Esophagus squamous epithelium (tissue), 5 donors: ENCODE measurements at places on chromosomes 5 and 9.

DNA sequence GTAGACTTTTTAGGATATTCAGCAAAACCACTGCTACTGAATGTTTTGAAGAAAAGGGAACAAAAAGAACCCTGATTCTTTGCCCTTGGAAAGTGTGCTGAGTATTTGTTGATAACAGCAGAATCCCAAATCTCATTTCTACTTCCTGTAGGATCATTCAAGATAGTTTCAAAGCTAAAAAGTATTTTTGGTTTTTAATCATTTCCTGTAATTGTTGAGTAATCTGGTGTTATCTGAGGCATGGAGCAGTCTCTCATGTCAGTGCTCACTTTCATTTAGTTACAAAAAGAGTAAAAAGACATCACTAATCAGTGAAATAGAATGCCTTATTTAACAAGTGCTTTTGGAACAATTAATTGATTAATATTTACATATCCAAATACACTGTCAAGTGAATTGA, 56.1 kb downstream of the ITGA2 start:
- no peak for DNase-seq

DNA sequence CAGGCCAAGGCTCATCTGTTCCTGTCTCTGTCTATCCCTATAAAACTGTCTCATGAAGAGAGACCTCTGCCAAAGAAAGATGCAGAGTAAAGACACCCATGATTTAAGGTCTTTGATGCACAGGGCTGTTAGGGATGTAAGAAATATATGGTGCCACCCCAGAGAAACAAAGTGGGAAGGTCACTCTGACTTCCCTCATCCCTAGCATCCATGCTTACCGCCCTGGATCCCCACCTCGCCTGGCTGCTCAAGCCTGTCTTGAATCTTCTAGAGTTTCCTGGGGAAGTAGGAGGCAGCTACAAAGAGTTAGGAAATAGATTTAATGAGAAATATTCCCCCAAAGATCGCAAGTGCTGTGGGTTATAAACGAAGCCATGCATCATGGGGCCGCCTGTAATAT, 349.2 kb downstream of the SLIT3 start:
- no peak for DNase-seq

DNA sequence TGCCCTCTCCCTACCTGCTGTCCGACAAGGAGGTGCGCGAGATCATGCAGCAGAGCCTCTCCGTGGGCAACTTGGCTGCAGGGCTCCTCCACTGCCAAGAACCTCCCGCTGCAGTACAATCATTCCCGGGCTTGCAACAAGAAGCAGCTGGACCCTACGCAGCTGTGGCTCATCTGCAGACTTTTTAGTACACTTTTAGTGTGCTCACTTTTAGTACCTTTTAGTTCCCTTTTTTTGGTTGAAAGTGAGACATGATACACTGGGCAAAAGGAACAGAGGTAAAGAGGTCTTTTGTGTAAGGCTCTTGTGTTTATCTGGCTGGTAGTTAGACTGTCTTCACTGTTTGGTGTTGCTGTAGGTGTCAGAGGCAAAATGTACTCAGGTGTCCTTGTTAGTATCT, 58.1 kb upstream of the SPTLC1 start:
- no peak for DNase-seq

GRCh38 chr5:139895647-139896046, 100.0 kb downstream of the PSD2 start:
- DNase-seq, result no peak

DNA sequence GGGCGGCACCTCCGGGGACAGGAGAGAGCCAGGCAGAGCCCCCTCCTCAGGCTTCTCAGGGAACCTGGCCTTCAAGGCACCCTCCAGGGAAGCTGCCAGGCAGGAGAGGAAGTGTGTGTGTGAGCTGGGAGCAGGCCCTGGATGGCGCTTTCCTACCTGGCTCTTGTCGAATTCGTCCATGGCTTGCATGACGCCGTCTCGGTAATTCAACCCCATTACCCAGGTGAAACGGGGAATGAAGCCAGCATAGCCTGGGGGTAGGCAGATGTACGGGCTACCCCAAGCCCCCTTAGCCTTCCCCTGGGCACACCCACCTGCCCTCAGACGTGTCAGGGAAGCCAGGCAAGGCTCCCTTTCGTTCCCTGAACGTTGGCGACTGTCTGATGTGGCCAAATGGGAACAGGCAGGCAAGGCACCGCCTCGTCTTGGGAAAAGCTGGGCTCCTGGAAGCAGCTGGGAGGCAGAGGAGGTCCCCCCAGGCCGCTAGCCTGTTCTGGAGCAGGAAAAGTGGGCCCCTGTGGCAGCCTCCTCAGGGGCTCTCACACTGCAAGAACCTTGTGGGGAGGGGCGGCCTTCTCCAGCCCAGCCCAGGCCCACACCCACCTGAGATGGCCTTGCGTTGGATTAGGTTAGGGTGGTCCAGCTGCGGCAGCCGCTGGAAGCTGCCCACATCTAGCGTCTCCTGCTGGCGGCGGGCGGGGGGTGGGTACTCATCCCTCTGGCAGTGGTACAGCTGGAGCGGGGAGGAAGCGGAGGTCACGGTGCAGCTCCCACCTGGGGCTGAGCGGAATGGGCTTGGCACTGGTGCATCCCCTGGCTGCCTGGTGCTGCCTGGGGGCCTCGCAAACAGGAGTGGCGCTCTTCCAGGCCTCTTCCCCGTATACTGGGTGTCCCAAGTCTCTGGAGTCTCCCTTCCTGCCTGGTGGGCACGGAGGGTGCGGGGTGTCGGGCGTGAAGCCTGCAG, 3.7 kb downstream of the TUBB4B start:
- DNase-seq, result no peak

GRCh38 chr9:106156465-106156864, 462.1 kb downstream of the TMEM38B start:
- no peak for DNase-seq

GRCh38 chr5:96247097-96247701, 185.8 kb downstream of the PCSK1 start:
- DNase-seq, result no peak

DNA sequence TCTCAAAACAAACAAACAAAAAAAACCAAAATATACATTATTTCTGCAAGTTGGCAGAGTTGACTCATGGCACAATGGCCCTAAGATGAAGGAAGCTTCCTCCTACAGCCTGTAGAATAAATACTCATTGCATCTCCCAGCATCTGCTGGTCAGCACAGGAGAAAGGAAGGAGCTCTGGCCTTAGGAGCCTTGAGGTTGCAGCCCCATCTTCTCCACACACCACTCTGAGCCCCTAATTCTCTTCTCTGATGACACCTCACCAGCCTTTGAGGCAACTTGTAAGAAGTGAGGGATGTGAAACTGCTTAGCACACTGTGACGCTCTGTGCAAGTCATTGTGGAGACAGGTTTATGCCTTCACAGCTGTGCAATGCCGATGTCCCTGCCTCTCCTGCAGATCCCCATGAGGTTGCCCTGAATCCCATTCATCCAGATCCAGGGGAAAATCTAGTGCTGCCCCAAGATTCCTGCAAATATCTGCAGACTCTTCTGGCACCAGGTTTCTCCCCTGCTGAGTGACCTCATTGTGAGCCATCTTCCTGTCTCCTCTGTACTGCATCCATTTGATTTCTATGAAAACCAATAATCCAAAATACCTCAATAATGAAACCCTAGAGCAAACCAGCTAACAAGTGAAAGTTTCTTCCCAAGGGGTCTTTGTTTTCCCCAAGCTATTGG, 65.3 kb upstream of the TGFBR1 start:
- DNase-seq, result no peak

GRCh38 chr5:180464603-180464970, 29.6 kb upstream of the CNOT6 start:
- DNase-seq, result no peak

DNA sequence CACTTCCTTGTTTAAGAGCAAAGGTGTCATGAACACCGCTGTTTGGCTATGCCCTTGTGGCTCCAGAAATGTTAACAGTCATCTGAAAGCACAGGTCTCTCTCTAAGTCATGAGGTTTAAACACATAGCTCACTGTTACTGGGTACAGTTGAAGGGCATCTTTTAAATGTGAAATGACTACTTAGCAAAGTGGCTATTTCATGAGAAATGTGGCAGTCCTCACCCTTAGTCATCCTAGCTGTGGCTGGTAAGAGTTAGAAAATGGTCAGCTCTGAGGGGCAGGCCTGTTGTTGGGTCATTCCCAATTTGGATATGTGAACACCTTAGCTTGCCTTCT, 24.2 kb upstream of the TMEM171 start:
- no peak for DNase-seq

- DNase-seq, result no peak
These were observed 42.1 kb upstream of the STXBP1 start for GRCh38 chr9:127569886-127570401.

DNA sequence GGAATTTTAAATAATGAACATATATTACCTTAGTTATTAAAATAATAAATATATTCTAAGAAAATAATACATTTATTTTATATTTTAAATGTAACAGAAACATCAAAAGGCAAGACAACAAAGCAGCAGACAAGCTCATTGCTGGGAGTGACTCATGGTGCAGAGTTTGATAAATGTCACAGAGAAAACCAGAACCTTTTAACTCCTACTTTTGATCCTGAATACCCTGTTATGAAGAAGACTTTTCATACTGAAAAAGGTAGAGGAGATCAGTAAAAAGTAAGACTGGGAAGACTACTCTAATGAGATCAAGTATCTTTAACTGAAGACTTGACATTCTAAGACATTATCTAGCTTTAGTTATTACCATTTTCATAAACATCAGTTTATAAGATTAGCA, 99.0 kb upstream of the GNA14 start:
- DNase-seq, result no peak

- no peak for DNase-seq
These were observed 154.5 kb downstream of the CWC27 start for GRCh38 chr5:64923151-64923685.

DNA sequence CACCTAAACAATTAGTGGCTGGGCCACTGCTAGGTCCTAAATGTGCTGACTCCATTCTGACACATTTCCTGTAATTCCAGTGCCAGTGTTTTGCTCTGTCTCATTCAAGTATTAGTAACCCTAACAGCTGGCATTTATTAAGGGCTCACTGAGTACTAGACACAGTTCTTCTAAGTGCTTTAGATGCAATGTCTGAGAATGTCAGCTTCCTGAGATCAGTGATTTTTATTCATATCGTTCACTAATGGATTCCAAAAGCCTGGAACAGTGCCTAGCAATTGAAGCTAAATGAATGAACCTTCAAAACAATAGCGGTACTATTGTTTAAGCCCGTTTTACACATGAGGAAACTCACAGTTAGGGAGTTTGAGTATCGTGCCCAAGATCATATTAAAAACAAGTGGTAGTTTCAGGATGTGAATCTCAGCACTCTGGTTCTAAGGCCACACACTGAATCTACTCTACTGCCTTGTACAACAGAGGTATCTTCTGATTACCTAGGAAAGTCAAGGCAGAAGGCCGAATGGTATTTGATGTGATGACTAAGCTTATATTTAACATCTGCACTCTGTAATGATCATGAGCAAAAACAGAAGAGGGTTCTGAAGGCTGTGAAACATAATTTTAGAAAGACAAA, 304.0 kb downstream of the PJA2 start:
- no peak for DNase-seq

- no peak for DNase-seq
These were observed 440.0 kb downstream of the SEMA5A start for GRCh38 chr5:9105851-9106250.

DNA sequence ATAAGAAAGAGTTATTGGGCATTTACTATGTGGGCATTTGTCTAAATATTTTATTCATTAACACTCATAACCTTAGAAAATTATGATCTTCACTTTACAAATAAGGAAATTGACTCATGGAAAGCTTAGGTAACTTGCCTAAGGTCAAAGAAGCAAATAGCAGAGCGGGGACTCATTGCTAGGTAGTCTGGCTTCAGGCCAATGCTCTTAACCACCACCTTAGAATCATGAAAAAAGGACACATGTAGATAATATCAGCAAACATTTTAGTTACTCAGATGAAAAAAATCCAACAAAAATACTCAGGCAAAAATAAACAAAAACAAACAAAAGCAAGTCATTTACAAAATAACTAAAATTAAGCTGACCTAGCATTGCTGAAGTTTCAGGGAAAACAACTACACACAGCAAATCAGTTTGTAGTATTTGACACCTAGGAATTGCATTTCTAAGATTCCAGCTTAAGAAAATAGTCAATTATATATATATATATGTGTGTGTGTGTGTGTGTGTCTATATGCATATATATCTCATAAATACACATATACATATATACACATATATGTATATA, 166.0 kb downstream of the HMHB1 start:
- DNase-seq, result no peak

DNA sequence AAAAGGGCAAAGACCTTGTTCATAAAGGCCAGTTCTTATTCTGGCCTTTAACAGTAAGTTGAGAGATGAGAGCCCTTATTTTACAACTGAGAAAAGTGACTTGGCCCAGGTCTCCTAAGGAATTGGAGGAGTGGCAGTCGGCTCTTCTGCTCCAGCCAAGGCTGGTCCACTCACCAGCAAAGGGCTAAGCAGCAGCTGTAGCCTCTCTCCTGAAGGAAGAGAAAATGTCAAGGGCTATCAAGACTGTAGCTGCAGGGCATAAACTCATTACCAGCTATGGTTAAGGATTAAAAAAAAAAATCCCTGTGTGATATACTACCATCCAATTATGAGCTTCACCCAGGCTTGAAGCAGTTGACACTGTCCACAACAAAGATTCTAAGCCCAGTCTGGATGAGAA, 138.6 kb upstream of the RAD23B start:
- DNase-seq, result no peak

GRCh38 chr5:123881759-123882244, 369.8 kb downstream of the CSNK1G3 start:
- no peak for DNase-seq

- DNase-seq, result no peak
These were observed 41.8 kb upstream of the KDM4C start for GRCh38 chr9:6715755-6716643.
